ENCODE measurements at places on chromosomes 5 and 9.

GRCh38 chr5:171825051-171825450, 39.4 kb downstream of the SMIM23 start:
- no peak for DNase-seq

GRCh38 chr5:131224387-131225201, 39.3 kb upstream of the CDC42SE2 start:
- DNase-seq = peak; percentile 93

- DNase-seq = no peak
Observed at GRCh38 chr5:122089096-122090013, 11.3 kb upstream of the LOX start.

DNA sequence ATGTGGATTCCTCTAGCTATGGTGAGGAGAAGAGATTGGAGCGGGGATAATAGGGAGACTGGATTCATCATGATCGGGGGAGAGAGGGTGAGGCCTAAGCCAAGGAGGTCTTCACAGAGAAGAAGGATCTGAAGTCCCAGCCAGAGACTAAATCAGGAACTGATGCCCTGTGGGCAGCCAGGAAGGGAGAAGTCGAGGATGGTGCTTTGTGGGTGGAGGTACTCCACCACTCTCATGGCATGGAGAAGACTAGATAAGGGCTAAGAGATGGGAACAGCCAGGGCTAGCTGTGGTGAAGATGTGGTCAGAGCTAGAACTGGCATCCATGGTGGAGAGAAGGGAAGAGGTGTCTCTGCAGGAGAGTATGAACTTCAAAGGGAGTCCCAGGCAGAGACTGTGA, 3.0 kb upstream of the RGS14 start:
- DNase-seq = peak; percentile 58

DNA sequence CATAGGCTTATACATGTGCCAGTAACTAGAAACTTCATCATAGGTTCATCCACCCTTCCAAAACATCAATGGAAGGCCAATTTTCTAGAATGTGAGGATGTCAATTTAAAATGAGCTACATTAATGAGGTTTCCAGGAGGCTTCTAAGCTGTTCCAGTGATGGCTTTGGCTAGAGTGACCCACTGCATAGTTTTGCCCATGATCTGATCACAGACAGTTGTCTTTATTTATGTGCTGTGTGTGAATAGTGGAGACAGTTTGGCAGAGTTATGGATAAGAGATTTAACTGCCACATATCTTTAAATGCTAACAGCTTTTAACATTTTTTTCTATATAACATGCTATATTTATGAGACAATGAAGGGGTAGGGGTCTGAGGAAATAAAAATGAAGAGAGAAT, 139.0 kb upstream of the ZNF462 start:
- DNase-seq = no peak

GRCh38 chr5:93206203-93206602, 374.8 kb downstream of the NR2F1-AS1 start:
- no peak for DNase-seq
